Globus pallidus (tissue), 1 donor: ENCODE measurements at places on chromosomes 1 and 21.

- DNase-seq = no peak
Observed at GRCh38 chr1:13820055-13820454, 120.1 kb downstream of the PRDM2 start.

DNA sequence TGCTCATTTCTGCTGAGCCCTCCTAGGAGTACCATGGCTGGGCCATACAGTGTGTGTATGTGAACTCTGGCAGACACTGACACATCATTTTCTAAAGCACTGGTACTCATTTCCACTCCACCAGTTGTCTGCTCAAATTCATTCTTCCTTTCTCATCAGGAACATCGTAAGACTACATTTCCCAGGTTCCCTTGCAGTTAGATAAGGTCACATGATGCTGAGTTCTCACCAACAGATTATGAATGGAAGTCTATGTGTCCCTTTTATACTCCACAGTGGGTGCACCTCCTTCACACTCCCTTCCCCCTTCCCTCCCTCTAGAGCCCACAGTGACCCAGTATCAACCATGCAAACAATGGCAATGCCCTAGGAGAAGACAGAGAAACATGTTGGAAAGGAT lies 38.3 kb upstream of the PAX7 start:
- DNase-seq = no peak

DNA sequence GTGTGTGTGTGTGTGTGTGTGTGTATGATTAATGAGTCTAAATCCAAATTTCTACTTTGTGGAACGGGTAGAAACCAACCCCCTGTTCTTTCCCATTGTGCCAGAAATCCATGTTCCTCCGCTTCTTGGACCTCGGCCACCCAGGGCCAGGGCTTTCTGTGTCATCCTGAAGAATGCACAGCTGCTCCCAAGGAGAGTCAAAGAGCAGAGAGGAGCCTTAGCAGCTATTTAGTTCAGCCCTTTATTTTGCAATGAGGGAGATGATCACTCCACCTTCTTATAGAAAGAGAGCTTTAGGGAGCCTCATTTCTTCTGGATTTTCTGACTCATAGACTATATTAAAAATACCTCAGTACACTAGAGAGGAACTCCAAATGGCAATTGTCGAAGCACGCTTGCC lies 489.3 kb upstream of the VAMP3 start:
- DNase-seq = no peak

- no peak for DNase-seq
Observed at GRCh38 chr1:75188892-75189291, 54.7 kb downstream of the LHX8 start.

DNA sequence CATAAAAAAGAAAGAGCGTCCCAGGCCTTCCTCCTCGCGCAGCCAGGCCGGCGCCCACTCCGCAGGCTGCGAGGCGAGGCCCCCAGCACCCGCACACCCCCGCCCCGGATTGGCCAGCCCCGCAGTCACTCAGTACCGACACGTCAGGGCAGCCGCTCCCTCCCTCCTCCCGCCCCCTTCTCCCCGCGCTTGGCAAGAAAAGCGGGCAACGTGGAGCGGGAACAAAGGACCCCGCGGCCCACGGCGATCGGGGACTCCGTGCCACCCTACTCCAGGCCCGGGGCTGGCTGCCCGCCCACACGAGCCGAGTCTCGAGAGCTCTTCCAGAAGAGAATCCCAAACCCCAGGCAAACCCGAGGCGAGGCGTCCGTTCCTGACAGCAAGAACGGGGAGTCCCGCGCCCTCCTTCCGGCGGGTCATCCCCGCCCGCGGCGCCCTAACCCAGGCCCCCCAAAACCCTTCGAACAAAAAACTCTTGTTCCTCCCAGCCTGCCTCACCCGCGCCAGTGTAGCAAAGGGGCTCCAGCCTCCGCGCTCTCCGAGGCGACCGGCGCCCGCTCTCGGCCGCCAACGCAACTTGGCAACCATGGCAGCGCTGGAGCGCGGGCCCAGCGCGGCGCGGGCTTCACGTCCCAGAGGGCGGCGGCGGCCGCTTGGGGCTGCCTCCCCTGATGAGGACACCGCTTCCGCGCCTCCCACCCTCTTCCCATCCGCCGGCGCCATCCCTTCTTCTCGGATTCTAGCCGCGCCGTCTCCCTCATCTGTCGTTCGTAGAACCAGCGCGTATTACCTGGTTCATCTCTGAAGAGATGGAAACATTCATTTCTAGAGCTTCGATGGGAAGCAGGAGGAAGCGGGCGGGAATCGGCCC lies 645 bp downstream of the IVNS1ABP start:
- peak; percentile 95 for DNase-seq

DNA sequence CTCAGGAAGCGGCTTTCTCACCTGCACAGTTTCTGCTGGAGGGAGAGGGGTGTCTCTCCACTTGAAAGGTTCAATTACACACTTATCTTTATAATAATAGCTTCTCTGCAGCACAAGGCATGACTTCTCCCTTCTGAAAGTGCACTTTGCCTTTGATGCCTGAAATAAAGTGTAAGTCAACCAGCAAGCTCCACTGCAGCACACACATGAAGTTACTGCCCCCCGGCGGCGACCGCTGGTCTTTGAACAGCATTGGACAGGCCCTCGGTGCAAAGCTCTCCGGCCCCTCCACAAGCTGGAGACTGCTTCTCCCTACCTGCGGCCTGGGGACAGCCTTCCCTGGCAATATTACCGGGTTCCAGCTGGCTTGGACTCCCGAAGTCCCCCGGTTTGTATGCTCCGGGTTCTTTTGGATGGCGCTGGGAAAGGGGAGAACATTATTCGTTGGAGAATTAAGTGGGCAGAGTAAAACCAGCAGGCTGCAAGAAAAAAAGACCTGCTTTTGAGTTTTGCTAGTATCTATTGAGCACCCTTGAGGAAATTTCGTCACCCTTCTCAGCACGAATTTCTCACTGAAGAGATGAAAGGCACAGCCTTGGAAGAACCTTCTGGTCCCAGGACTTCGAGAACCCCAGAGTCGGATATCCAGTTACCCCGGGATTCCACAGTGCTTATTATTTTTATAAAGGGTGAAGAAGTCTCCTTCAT lies 11.8 kb downstream of the RCAN1 start:
- DNase-seq = peak; percentile 82

DNA sequence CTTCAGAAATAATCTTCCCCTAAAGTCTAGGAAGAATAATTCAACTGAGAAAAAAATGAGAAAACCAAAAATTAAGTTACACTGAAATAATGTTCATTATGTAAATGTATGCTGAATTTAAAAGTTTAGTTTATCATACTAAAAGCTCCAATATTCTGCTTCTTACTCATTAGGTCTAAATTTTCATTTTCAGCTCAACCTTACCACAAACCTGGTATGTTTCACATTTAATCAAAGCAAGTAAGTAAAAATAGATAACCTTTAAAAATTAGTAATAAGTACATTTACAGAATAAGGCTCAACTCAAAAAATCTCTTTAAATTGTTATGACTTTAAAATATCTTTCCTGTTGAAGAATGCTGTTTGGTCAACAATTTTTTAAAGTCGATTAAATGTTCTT lies 15.0 kb downstream of the BTG3 start:
- no peak for DNase-seq

- no peak for DNase-seq
Observed at GRCh38 chr21:28068455-28069358, 924.0 kb downstream of the LTN1 start.

DNA sequence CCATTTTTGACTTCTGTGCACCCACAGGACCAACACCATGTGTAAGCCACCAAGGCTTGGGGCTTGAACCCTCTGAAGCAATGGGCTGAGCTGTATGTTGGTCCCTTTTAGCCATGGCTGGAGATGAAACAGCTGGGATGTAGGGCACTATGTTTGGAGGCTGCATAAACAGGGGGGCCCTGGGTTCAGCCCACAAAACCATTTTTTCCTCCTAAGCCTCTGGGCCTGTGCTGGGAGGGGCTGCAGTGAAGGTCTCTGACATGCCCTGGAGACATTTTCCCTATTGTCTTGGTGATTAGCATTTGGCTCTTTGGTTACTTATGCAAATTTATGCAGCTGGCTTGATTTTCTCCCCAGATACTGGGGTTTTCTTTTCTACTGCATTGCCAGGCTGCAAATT lies 144.9 kb downstream of the ZNF326 start:
- no peak for DNase-seq

- no peak for DNase-seq
Observed at GRCh38 chr1:34928699-34929496, 552 bp downstream of the DLGAP3 start.

DNA sequence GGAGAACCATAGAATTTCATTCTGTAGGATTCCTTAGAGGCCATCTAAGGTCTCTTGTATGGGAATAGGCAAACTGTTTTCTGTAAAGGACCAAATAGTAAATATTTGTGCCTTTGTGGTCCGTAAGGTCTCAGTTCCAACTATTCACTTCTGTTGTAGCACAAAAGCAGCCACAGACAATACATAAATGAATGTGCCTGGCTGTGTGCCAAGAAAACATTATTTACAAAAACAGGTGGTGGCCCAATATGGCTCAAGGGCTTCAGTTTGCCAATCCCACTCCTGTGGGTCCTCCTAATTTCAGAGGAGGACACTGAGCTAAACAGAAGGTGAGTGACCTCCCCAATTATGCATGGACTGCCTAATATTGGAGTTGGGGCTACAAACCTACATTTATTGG lies 67.6 kb upstream of the EDEM3 start:
- DNase-seq = no peak

DNA sequence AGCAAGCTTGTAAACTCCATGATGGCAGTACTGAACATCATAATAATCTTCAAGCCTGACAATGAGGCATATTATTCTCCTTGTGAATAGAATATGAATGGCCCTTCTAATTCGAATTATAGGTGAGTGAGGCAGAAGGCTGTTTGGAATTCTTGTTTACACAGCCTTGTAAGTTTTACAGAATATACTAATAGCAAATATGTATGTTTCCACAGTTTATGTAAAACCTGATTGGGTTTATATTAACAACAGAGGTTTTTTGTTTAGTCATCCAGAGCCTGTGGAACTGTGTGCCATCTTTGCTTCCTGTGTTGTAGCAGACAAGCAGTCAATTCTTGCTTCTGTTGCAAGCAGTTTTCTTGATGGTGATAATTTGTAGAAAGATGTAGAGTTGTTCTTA lies 8.0 kb downstream of the OSBPL9 start:
- DNase-seq = peak; percentile 57

GRCh38 chr1:201503397-201504176 lies 3.3 kb downstream of the CSRP1 start:
- DNase-seq = no peak

- no peak for DNase-seq
Observed at GRCh38 chr1:91585982-91586381, 85.3 kb downstream of the CDC7 start.

DNA sequence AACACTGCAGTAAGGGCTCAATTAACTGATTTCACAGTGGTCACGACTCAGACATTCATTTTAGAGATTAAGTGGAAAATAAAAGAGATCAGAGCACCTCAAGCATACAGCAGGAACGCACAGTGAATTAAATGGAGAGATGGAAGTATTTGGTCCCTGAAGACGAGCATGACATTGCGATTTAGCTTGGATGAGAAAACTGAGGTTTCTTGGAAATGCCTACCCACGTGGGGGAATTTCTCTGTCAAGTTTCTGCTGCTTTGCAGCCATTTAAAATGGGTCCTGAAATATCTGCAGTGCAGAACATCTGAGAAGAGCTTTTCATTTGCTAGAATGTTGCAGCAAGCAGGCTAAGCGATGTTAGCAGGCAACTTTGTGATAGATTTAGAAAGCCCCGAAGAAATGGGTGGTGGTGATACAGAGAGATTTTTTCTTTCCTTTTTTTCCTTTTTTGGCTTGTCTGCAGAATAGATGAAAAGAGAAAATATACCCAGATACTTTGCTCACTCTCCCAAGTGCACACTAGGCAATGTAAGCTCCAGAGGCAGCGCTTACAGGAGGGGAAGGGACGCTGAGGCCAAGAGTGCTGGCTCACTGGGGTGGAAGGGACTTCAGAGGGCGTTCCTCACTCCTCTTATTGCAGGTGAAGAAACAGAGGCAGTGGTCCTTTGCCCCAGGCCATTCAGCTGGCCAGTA lies 258.0 kb downstream of the KCNJ6 start:
- DNase-seq = no peak

DNA sequence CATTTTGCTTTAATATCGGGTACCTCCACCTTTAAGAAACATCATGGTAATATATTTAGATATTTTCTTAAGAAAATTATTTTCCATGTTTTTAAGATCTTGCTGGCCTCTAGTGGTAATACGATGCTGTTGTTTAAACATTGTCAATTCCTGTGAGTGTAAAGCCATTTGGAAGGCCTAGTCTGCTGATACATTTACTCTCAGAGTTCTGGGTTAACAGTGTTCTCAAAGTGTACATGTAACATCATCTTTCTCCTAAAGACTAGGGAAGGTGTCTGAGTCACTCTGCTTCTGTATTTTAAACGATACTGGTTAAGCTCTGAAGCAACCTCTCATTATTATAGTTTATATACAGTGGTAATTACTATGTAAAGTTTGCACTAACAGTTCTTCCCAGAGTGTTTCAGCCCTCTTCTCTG lies 189.1 kb downstream of the RASAL2 start:
- DNase-seq = no peak

GRCh38 chr1:8560035-8560434 lies 242.1 kb downstream of the SLC45A1 start:
- DNase-seq = no peak
